ENCODE measurements at places on chromosomes 4 and X.

- no peak for DNase-seq
Observed at GRCh38 chr4:149884046-149884445, 68.4 kb upstream of the IQCM start.

GRCh38 chr4:172683021-172683420, 485.6 kb upstream of the GALNT7 start:
- no peak for DNase-seq

DNA sequence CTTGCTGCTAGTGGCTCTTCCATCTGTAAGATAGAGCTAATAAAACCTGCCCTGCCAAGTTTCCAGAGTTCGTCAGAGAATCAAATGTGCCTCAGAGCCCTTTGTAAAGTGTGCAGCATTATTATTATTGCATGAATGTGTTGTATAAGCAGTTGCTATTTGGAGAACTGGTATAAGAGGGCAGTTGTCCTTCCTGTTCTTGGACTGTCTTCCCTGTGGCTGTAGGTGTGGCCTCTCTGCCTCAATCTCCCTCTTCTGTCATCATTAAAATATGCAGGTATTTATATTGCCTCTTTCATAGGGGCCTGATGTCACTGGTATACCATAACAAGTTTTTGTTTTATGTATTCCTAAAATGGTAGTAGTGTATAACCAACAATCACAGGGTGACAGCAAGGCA, 3.8 kb downstream of the MTM1 start:
- DNase-seq: no peak

DNA sequence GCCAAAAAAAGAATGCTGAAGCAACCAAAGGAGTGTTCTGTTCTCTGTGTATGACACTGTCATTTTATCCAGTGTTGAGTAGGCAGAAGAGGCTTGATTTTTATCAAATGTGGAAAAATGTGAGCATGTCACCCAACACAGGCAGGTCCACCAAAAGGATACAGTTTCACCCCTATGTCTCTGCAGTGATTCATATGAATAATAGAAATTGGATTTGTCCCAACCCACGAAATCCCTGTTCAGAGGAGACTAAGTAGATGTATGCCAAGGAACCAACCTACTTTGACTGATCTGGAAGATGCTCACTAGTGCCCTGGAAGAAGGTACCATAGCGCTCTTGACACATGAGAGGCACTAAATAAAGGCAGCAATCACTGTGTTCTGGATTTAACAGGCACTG, 72.5 kb downstream of the FGF13 start:
- no peak for DNase-seq

- DNase-seq: no peak
Observed at GRCh38 chr4:76206222-76206942, 7.2 kb downstream of the SCARB2 start.

GRCh38 chrX:113634565-113634964, 793.9 kb upstream of the AMOT start:
- no peak for DNase-seq

DNA sequence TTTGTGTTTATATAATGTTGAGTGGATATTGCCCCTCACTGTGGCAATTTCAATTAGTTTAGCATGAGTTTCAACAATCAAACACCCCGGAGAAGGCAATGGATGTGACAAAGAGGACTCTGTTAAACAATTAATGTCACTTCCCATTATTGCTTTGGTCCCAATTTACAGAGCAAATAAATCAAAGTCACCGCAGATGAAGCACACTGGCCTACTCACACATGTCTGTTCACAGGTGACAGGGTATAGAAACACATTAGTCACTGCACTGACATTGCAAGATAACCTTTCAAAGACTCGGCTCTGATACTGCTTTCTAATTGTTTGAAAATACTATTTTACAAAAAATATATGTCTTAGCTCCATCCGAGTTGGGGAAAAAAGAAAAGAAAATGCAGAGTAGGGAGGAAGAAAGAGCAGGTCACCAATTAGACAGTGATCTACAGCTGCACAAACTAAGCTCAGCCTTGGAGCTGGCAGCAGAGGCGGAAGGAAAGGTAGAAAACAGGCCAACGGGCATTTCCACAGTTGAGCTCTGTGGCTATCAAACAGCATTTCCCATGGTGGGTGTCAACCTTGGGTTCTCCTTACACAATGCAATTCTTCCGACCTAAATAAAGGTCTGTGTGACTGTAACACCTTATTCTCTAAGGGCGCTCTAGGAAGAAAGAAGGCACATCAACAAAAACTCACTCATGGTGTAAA, 53.9 kb downstream of the PPARGC1A start:
- no peak for DNase-seq

GRCh38 chrX:49079489-49080428, at the start of gene WDR45:
Gene WDR45 (minus strand): TSS chrX:49079887. CDS start chrX:49078095, 1,792 bp downstream.
- DNase-seq: peak; percentile 27

GRCh38 chr4:110231869-110232268, 33.5 kb upstream of the ELOVL6 start:
- DNase-seq: no peak

DNA sequence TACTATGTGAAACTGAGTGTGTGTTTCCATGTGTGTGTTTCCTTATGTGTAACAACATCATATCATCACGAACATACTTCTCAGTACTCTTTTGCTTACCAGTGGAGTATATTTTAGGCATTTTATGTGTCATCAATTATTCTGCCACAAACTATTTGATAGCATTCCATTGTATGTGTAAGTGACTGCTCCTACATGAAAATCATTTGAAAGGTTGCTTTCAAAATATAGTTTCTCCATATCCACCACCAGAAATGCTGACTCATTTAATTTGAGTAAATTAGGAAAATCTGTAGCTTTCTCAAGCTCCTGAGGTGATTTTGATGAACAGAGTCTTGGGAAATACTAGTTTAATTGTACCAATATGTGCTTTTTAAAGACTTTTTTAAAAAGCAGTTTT, 376.2 kb downstream of the PCDH18 start:
- DNase-seq: no peak

DNA sequence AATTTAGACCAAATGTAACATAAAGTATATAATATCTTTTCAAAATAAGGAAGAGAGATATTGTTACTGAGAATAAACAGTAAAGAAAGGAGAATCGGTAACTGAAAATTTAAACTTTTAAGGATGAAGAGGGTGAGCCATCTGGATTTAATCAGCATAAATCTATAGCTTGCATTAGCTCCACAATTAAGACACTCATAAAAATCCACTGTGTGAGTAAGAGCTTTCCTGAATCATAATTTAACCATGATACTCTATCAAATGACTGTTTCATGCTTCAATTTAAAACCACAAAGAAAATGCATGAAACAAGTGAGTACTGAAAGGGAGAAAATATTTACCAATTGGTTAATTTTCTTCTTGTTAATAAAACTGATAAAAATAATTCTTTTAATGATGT, 951.5 kb upstream of the SLIT2 start:
- DNase-seq: no peak

DNA sequence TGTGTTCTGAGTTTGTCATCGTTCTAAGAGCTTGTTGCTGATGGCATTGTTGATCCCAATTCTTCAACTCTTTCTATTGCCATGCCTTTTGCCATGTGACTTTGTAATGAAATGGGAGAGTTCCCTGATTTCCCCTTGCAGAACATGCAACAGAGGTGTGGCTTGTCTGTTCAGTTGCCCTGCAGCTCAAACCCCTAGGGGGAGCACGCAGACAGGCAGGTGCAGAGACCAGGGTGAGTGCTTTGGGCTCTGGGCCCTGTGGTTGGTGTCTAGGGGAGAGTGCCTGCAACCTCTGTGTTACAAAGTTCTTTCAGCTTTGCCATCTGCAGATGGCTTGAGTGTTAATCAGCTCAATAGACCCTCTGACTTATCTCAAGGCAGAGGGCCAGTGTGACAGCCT, 332.7 kb downstream of the MID1IP1 start:
- DNase-seq: no peak

DNA sequence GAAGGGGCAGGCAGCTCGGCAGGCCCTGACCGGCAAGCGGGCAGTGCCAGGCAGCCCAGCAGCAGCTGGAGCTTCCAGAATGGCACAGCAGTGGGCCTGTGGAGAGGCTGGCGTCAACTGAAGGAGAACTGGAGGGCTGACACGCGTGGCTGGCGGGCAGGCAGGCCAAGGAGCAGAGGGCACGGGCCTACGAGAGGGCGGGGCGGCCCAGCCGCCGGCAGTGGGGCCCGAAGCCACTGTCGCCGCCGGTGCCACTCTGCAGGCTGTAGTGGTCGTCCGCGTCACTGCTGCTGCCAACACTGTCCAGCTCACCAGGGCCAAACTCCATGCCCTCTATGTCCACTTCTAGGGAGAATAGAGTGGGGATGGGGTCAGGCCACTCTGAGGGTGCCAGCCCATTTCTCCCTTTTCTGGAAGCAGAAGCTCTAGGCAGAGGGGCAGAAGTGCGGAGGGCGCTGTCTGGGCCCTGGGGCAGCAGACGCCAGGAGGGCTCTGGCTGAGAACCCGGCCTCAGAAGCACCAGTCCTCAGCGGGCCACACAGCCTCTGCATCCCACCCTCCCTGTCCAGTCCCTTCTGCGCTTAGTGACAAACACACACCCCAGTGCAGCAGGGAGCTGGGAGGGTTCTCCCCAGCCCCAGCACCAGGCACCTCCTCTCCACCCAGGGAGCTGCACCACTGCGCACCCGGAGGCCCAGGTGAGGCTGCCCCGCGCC, 8.6 kb upstream of the HAUS3 start:
- no peak for DNase-seq

- DNase-seq: peak; percentile 34
Observed at GRCh38 chrX:39869846-39870601, 227.7 kb downstream of the BCOR start.

- no peak for DNase-seq
Observed at GRCh38 chr4:72016011-72016410, 15.8 kb upstream of the NPFFR2 start.

GRCh38 chr4:38860788-38861424, 4.3 kb upstream of the TLR6 start:
- DNase-seq: no peak

- no peak for DNase-seq
Observed at GRCh38 chrX:8033175-8033574, 106.0 kb upstream of the PNPLA4 start.

GRCh38 chr4:141046255-141046654, 87.0 kb downstream of the RNF150 start:
- DNase-seq: no peak

GRCh38 chr4:107419052-107419451, 301.0 kb downstream of the PAPSS1 start:
- no peak for DNase-seq

- no peak for DNase-seq
Observed at GRCh38 chrX:71604796-71605568, 13.3 kb downstream of the CXCR3 start.

DNA sequence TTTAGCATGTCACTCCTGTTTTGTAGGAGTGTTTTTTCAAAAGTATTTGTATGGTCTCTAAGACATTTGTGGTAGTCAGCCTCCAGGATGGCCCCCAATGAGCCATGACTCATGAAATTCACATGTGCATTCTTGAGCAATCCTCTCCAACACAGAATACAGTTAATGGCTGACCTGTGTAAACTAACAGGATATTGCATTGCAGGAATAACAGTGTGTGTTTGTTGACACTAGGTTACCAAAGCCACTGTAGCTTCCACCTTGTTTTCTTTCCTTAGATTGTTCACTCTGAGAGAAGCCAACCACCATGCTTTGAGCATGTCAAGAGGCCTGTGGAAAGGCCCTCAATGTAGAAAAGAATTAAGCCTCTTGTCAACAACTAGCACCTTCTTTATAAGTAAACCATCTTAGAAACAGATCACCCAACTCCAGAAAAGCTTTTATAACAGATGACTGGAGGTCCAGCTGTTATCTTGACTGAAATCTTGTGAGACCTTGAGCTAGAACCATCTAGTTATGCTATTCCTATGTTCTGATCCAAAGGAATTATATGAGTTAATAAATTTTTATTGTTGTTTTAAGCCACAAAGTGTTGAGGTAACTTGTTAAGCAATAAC, 28.5 kb downstream of the TBCK start:
- DNase-seq: no peak

GRCh38 chrX:153029875-153030274, 26.4 kb upstream of the PNMA3 start:
- no peak for DNase-seq

- DNase-seq: no peak
Observed at GRCh38 chr4:95023110-95023509, 265.4 kb downstream of the BMPR1B start.

DNA sequence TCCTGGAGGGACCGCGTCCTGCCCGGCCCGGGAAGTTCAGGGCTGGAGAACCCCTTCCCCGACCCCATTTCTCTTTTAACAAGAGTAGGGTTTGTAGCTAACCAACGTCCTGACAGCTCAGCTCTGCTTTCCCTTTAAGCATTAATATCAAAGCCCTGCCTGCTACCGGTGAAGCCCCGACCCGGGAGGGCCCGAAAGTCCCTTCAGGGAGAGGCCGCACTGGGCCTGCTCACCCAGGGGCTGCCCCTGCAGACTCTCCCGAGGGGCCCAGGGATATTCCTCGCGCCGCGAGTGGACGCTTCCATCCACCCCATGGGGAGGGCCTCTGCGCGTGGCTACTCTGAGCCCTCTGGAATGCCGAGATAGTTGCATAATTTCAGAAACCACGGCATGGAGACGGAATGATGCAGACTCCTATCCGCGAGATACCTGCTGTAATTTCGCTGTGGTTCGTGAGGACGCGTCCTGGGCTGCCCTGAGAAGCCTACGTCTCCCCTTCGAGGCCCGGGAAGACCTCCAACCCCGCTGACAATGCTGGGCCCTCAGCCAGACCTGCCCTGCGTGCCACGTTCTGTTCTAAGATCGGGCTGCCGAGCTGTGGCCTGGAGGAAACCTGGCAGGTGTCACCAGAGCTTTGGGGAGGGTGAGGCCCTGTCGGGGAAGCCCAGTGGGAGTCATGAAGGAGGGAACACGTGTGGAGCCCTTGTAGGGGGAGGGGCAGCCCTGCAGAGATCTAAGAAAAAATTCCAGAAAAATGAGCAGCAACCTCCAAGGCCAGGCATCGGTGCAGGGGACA, 999 bp upstream of the CTBP1 start:
- DNase-seq: no peak

DNA sequence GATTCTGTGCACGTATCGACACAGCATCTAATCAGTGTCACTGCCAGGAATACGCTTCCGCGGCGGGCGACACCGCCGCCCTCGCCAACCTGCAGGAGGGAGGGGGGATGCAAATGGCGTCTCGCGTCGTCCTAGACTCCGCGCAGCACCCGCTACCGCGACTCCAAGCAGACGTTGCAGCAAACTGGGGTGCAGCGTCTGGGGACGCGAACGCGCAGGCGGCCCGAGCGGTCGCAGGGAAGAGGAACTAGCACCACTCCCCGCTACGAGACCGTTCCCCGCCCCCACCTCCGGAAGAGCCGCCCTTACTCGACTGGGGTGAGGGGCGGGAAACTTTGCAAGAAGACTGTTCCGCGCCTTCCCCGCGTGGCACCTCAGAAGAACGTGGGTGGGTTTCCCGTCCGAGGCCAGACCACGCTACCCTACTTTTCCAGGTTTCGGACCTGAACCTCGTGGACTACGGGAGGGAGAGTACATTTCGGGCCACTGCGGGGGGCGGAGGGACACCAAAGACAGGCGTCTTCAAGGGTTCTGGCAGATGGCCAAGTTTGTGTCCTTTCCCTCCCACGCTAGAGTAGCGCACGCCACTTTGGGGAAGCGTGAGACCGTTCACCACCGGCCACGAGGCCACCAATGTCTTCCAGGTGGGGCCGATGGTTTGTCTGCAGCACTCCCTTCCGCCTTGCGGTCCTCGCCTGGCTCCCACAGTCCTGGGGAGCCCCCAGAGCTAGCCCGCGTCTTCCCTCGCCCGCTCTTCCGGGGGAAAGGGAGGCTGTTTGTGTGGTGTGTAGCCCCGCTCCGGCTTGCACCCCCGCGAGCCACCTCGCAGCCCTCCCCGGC, 78.0 kb upstream of the BCOR start:
- peak; percentile 44 for DNase-seq

- DNase-seq: no peak
Observed at GRCh38 chrX:150649096-150649870, 43.9 kb upstream of the MTMR1 start.
